Stimulated activated CD4-positive, alpha-beta T cell treated with anti-CD3 and anti-CD28 coated beads, Interleukin-2, amount 100 ng/mL, for 48 hours (primary cell): ENCODE measurements at places on chromosomes 6 and 20.

DNA sequence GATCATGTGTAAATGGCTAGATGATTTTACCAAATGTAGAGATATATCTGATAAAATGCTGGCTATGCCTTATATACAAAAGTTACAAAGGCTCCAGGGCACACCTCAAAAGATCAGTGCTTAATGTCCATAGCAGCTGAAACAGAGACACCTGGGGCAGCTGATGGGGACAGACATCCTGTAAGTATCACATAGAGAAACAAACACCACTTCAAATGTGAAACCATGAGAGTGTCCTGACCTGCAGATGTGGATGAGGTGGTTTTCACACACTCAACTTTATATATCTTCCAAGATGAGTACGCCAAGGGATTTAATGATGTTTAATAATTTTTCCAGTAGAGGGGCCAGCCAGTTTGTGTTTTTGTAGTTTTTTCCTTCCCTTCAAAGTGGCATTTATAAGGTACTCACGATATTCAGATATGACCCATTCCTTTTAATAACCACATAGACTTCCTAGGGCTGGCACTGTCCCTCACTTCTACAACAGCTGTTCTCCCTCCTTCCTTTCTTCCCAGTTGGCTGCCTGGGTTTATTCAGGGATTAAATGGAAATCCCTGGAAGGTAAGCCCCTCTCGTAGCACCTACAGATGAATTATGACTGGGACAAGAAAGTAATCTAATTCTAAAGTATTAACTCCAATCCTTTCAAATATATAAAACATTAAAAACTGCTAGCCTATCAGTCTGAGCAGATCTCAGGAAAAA, 50.3 kb upstream of the MCM9 start:
- DNase-seq, result no peak

DNA sequence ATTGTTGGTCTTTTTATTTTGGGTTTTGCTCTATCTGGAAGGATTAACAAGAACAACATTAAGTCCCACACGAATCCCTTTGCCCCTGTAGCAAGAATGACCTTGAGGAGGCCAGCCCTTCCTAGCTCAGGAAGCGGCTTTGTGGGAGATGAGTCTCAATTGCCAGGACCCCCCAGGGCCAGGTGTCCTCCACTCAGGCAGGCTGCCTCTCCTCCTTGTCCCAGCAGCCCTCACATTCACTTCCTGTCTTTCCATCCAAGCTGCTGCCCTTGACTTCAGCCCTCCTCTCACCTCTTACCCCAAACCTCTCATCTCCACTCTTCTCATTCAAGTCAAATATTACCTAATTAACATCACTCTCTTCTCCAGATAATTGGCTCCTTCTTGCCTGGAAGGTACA, 22.6 kb upstream of the SYNDIG1 start:
- DNase-seq, result no peak

GRCh38 chr20:36563374-36563773, 10.0 kb upstream of the TGIF2 start:
- DNase-seq, result no peak

- no peak for DNase-seq
These were observed 1.5 kb downstream of the SALL4 start for GRCh38 chr20:51800872-51801121.

- DNase-seq, result no peak
These were observed at the start of gene SIRPA for GRCh38 chr20:1894951-1895673. Gene SIRPA (plus strand): TSS chr20:1895407. CDS start chr20:1895448, 41 bp downstream.

GRCh38 chr20:57060407-57061050, 205.9 kb downstream of the BMP7 start:
- DNase-seq, result no peak
